LNCaP clone FGC (cell line): ENCODE measurements at places on chromosomes 3 and 15.

GRCh38 chr15:69359722-69360121 is 54.4 kb upstream of the KIF23 start:
- DNase-seq = no peak

- DNase-seq = no peak
Measured at GRCh38 chr3:72042397-72043203, 257.7 kb upstream of the PROK2 start.

GRCh38 chr15:80816049-80816653 is 37.0 kb downstream of the CEMIP start:
- DNase-seq = no peak

- no peak for DNase-seq
Measured at GRCh38 chr3:167820102-167820865, 84.8 kb downstream of the SERPINI1 start.
